ENCODE measurements at places on chromosomes 2 and 18.

DNA sequence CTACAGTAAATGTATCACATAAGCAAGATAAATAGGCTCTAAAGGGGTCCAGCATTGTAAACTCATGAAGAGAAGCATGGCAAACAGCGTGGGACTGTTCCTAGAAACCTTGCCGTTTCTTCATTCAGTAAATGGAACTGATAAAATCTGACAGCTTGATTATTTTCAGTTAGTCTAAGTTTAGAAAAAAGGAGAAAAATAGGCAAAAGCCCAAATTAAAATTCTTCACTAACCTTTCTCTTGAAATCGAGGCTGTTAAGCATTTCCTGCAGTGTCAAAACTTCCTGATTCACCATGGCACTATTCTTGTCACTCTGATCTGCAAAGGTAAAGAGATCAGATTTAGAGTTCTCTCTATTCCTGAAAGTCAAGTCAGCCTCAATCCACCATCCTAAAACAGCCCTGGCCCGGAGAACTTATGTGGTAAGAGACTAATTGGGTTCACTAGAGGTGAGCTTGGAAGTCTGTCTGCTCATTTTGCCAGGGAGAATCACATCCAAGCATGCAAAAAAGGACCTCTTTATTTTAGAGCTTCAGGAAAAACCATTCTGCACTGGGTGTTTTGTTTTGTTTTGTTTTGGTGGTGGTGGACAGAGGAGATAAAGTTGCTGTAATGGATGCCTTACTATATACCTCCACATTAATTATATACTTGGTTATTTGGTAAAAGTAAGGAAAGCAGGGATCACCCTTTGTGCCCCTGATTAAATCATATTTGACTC, 52.4 kb upstream of the STAT1 start:
- DNase-seq: no peak

DNA sequence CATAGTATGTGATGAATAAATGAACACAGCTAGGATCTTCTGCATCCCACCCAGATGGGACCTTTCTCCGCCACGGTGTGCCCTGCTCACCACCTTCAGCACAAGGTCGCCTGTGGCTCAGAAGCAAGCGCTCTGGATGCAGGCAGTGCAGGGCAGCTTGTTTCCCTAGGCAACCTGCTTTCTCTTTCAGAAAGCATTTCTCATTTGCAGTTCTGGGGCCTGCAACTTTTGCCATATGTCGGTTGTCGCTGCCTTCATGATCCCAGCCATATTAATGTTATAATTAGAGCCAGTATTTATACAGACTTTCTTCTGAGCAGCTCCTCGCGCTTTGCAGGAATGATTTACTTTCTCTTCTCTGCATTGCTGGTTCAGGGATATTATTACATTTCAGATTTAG, 692.8 kb downstream of the RNF144A start:
- DNase-seq: no peak

DNA sequence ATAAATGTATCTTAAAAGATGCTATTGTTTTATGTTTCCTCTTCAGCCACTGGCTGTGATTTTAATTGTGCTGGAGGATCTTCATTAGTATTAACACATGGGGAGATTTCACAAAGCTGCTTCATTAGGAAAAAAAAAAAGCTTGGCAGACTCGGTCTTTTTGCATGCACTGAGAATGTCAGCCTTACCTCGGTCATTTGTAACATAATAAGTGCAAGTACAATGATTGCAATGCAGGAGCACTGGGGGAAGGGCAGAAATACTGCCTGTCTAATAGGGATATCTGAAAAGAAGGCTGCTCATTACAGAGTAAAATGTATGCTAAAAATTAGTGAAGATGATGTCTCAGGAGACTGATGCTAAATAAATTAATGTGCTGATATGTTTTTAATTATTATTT, 1.3 kb upstream of the BAZ2B start:
- no peak for DNase-seq

DNA sequence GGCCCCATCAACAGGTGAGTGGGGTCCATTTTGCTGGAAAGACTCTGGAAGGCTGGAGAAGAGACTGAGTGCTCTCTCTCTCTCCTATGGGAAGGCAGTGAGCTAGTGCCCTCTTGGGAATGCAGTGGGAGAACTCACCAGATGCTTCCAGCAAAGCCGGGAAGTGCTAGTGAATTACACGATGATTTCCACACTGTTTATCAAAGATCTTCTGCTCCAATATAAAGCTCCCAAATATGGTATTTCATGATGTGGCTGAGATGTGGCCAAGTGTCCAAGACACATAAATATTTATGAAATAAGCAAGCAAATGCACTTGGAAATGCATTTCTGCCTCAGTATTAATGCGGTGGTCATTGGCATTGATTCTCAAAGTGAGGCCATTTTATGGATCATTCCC, 135.9 kb downstream of the VAPA start:
- DNase-seq: no peak

DNA sequence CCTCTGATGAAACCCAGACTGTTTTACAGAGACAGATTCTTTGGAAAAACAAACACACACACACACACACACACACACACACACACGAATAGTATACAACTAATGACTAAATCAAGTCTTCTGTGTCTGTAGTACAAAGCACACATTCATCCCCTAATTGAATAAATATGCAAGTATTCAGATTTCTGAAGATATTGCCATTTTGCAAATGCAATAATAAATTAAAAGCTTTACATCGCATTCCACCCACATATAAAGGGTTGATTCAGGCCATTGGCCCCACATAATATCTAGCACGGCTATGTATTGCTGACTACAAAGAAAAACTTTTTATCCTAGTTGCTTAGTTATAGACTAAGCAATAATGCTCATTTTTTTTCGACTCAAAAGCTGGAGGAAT, 86.2 kb downstream of the PAX3 start:
- DNase-seq: no peak

- DNase-seq: peak; percentile 64
Observed at GRCh38 chr2:119230219-119231185, 6.9 kb downstream of the STEAP3 start.

GRCh38 chr2:192183296-192183695, 11.4 kb downstream of the TMEFF2 start:
- DNase-seq: no peak
